Stimulated activated naive CD8-positive, alpha-beta T cell treated with anti-CD3 and anti-CD28 coated beads, Interleukin-15, Interleukin-2, amounts not matched to agents 100 U/mL and 50 U/mL, for 24 hours (primary cell): ENCODE measurements at places on chromosomes 7 and 10.
A peak's percentile ranks its signal among the peaks of the same experiment; 100 is the strongest.

DNA sequence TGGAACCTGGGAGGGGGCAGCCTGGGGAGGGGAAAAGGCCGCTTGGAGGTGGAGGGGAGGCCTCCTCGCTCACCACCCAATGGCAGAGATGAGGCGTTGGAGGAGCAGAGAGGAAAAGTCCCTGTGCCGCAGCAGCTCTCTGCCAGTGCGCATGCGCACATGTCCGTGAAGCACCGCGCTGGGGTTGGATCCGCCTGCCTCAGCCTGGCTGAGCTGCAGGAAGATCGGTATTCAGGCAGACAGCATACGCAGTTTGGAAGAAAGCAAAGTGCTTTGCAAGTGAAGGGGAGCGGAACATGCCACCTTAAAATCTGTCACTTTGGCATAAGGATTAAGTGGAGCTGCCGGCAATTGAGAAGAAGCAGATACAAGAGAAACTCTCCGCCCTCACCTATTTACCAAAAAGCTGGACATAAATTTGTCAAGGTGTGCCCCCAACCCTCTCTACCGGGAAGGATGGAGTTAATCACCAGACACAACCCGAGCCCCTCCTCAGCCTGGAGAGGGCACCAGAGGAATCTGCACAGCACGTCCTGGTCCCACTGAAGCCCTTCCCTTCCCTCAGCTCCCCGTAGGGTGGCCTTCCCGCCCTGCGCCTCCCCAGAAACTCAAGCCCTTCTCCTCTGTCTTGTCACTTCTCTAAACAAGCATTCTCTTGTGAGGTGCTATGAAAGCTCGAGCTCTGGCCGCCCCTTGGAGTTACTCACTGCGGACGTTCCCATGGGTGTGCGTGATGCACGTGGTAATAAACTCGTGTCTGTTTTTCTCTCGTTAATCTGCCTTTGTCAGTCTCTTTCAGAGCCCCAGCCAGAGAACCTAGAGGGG lies 32.2 kb upstream of the TMEM72 start:
- peak; percentile 78 for DNase-seq

DNA sequence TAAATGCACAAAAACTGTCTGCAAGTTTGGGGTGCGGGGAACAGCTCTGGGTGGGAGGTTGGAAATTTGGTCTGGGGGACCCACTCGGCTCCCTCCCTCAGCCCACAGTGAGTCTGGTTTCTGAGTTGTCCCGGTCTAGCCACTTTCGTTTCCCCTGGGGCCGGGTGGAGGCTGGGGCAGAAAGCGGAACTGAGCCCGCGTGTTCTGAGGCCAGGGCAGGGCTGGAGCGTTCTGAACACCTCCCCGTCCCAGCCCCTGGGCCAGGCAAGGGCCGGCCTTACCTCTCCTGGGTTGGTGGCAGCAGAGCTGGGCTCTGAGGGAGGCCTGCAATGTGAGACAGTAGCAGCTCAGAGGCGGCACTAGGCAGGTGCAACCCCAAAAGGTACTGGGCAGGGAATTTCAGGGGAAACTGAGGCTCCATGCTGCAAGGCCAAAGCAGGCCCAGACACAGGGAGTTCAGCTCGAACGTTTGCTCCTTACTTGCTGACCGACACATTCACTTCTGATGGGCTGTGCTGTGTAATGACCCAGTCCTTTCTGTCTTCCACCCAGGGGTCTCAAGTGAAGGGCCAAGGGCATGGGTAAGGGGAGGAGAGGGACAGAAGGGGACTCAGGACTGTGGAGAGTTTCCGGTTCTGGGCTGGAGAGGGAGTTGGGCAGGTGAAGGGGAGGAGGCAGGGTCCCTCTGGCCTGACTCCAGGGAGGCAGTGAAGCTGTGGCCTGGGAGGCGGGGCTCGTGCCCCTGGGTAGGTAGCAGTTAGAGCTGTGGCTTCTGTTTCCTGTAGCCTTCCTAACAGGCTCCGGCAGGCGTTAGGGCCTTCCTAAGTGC lies 3.0 kb downstream of the IRF5 start:
- peak; percentile 40 for DNase-seq

DNA sequence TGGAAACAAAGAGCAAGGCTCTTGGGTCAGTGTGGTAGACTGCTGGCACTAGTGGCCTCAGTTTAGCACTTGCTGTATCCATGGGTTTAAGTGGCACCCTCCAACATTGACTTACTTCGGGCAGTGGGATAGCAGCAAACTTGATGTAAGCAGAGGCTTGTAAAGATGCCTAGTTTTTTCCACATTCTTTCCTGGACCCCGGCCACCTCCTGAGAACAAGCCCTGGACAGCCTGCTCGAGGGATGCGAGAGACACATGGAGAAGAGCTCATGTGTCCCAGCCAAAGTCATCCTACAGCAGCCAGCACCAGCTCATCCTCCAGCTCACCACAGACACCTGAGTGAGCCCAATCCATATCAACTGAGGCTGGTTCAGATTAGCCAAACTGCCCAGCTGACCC lies 142.7 kb upstream of the PCBD1 start:
- no peak for DNase-seq

- no peak for DNase-seq
Observed at GRCh38 chr7:26193432-26194207, 6.9 kb downstream of the HNRNPA2B1 start.

DNA sequence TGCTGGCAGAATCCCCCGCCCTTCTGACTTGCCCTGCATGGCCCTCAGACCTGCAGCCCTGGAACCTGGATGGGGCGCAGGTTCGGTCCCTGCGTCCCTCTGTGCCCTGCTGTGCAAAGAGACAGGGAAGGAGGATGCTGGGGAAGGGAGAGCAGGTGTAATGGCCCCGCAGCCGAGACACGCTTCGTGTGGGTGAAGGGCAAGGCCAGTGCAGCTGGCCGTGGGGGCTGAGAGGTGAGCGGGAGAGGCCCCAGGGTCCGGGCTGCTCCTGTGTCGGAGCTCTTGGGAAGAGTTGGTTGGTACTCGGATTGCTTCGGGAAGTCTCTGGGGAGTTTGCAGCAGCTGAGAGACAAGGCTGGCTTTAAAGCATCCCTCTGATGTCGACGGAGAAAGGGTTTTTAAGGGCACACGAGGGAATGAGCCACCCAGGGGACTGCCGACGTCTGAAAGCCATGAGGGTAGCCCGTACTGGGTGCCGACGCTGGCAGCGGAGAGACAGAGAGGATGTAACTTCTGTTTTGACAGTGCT lies 6.5 kb downstream of the ELFN1 start:
- DNase-seq = no peak

DNA sequence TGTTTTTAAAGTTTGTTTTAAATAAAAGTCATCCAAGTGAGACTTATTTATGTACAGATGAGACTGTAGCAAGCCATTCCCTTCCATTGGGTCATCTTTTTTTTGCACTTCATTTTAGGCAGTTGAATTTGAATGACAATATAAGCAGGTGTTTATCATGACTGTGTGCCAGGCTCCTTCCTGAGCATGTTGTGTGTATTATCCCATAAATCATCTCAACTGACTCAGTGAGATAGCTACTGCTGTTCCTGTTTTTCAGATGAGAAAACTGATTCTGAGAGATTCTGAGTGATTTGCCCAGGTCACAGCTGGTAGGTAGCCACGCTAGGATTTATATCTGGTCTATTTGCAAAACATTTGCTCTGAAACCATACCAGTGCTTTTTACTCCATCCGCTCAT lies 11.7 kb downstream of the TMEM254 start:
- DNase-seq = no peak

GRCh38 chr7:2613931-2614600 lies 17.7 kb upstream of the TTYH3 start:
- DNase-seq = no peak

- DNase-seq = no peak
Observed at GRCh38 chr7:148083448-148083847, 507.1 kb upstream of the C7orf33 start.

- no peak for DNase-seq
Observed at GRCh38 chr7:158923928-158924511, 67.7 kb downstream of the DYNC2I1 start.

GRCh38 chr7:107922886-107923285 lies 31.9 kb downstream of the DLD start:
- DNase-seq = no peak

- peak; percentile 41 for DNase-seq
Observed at GRCh38 chr7:93442478-93443224, 131.9 kb downstream of the CALCR start.

GRCh38 chr10:97567891-97568290 lies 4.7 kb upstream of the ANKRD2 start:
- no peak for DNase-seq

GRCh38 chr7:79465551-79465950 lies 12.1 kb upstream of the MAGI2 start:
- no peak for DNase-seq

- DNase-seq = no peak
Observed at GRCh38 chr7:25835197-25835596, 316.8 kb upstream of the NFE2L3 start.

DNA sequence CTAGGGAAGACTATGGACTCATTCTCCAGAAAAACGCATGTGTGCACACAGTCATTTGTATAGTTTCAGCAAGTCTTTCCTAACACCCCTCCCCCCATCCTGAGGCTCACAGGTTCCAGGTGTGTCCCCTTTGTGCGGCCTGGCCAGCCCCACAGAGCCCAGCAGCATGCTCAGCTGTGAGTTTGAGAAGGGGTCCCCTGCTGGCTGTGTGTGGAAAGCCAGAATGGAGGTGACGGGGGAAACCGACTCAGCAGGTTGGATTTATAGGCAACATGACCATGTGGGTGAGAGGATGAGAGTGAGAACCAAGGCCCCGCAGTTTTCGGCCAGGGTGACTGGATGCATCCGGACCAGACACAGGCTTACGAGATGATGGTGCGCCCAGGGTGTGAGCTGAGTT lies 9.9 kb downstream of the PTPRE start:
- DNase-seq = no peak

DNA sequence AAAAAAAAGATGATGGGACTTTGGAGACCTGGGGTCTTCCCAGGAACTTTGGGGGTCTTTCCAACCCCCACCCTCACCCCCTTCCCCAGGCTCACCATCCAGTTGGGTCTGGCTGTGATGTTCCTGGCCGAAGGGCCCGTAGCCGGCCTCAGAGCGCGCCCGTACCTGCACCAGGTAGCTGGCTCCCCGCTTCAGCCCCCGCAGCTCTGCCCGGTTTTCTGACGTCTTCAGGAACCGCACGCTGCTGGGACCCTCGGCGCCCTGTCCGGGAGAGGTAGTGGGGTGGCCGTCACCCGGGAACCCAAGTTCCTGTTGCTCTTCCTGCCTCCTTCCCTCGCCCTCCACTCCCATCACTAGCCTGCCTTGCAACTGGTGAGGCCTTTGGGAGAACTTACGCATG lies 10.2 kb downstream of the EPHB4 start:
- DNase-seq = no peak

DNA sequence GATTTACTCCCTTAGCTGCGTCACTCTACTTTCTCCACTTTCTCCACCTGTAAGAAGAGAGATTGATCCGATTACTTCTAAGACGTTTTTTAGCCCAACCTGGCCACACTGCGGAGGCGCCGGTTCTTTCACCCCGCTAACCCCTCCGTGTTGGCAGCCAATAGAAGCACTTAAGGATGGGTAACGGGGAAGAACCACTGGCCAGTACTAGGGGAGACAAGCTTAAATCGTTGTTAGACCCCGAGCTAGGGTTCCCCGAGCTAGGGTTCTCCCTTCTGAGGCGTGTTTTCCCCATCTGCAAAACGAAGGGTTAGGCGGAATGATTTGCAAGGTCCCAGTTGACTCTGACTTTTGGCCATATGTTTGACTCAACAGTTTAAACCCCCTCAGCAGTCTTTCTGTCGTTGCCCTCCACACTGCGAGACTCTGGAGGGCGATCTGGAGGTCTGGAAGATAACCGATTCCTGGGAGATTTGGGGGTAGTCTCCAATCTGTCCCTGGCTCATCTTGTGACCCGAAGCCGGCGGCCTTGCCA lies 644 bp downstream of the UMAD1 start:
- DNase-seq = no peak

DNA sequence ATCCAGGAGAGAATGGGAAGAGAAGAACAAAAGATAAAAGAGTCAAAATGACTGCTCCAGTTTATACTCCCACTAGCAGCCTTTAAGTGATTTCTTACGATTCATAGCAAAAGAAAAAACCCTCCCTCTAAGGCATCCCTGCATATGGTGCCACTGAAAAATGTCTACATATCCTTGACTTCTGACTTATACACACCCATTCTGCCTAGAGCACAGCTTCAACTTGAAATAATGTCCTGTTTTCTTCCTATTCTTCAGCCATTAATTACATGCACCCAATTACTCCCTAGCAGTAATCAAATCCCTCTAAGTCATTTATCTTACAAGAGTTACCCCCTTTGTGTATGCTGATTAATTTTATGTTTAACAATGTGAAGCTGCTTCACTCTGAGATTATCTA lies 393.5 kb downstream of the HTR7 start:
- no peak for DNase-seq

DNA sequence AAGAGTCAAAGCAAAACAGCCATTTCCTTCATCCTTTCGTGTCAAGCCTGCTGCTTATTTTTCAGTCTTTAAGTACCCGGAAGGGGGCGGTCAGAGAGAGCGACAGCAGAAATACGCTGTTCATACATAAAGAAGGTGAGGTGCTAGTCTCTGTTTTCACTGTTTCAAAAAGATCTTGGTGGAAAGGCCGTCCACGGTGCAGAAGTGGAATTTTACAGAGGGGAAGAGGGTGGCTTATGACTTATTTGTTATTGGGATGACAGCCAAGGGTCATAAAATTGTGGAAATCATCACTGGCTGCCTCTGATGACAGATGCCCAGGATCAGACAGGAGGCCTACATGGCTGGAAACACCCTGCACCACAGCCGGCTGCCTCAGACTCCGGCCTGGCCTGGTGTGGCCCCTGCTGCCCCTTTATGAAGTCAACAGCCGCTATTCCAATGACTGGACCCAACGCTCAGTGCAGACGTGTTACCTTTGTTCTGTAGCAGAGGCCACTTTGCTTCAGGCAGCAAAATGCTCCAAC lies 57.0 kb downstream of the HIPK2 start:
- no peak for DNase-seq

GRCh38 chr7:30479202-30480120 lies 877 bp upstream of the NOD1 start:
- DNase-seq = peak; percentile 23

DNA sequence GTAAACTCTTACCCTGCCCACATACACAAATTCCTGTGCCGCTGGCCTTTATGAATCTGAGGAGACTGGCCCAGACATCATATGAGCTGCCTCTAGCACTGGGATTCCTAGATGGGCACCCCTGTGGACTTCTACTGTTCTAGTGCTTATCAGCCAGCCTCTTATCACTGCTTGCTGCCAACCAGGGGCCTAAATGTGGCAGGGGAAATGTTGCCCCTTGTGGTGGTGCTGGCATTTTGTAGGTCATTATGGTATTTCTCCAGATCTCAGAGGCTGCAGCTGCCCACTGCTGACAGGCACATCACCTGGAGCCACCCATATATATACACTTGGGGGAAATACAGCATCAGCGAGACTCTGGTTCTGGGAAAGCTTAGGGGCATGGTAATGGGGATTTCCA lies 5.4 kb downstream of the SFR1 start:
- DNase-seq = peak; percentile 18

- DNase-seq = no peak
Observed at GRCh38 chr10:128258421-128258976, 132.3 kb upstream of the MKI67 start.

GRCh38 chr10:35456153-35456720 lies 119.9 kb downstream of the CCNY start:
- DNase-seq = no peak

GRCh38 chr10:24826009-24826408 lies 102.3 kb upstream of the ARHGAP21 start:
- no peak for DNase-seq

GRCh38 chr10:132444877-132445351 lies 47.9 kb downstream of the PWWP2B start:
- no peak for DNase-seq
